ENCODE measurements at places on chromosomes 11 and 22.
A peak's percentile ranks its signal among the peaks of the same experiment; 100 is the strongest.

GRCh38 chr22:25903294-25903693, 161.3 kb downstream of the MYO18B start:
- DNase-seq: no peak

GRCh38 chr22:19904174-19904856, 37.3 kb upstream of the COMT start:
- DNase-seq: no peak

- DNase-seq: no peak
These were observed 9.4 kb downstream of the A4GALT start for GRCh38 chr22:42711281-42711731.

GRCh38 chr11:68193018-68193417, 20.1 kb downstream of the KMT5B start:
- DNase-seq: no peak

- DNase-seq: no peak
These were observed 20.0 kb upstream of the SMIM38 start for GRCh38 chr11:69135420-69136363.

GRCh38 chr11:66969584-66970225, 5.4 kb upstream of the C11orf86 start:
- DNase-seq: no peak

- no peak for DNase-seq
These were observed 78.6 kb upstream of the TP53AIP1 start for GRCh38 chr11:129021295-129021694.

- DNase-seq: no peak
These were observed 4.1 kb upstream of the RAB3IL1 start for GRCh38 chr11:61921446-61921845.

GRCh38 chr11:95794086-95794485, 3.8 kb downstream of the CEP57 start:
- DNase-seq: no peak

- DNase-seq: peak; percentile 37
These were observed 110.4 kb downstream of the RRAS2 start for GRCh38 chr11:14248580-14248981.

GRCh38 chr22:25780673-25781072, 38.7 kb downstream of the MYO18B start:
- no peak for DNase-seq

DNA sequence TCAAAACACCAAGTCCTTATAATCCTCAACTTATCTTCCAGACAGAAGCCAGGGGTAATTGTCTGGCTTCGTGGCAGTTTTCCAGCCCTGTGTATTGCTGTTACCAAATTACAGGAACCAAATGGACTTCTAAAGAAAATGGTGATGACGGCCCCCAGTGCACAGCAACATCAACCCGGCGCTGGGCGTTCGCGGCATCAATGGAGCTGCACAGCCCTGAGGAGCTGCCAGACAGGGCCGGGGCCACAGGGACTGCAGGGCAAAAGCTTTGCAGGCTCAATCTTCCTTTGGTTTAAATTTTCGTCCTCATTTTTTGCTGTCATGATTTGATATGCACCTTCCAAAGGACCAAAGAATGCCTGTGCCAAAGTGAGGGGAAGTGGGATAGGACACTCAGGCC, 292.5 kb downstream of the BRD1 start:
- no peak for DNase-seq

GRCh38 chr11:70888061-70888460, 364.3 kb downstream of the SHANK2 start:
- DNase-seq: no peak

DNA sequence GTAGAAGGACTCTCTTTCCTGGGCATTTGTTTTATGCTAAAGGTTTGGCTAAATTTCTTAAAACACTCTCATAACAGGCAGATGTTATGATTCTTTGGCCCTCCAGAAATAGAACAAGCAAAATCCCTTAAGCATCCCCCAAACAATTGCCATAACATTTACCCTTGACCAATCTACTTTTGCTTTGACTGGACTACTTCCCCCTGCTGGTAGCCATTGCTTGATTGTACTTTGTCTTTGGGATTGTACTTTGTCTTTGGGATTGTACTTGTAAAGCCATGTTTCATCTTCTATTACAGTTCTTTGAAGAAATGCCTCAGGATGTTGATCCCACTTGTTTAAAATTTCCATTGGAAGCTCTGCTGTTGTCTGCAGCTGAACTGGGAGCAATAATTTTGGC, 53.3 kb upstream of the GLYAT start:
- DNase-seq: no peak

DNA sequence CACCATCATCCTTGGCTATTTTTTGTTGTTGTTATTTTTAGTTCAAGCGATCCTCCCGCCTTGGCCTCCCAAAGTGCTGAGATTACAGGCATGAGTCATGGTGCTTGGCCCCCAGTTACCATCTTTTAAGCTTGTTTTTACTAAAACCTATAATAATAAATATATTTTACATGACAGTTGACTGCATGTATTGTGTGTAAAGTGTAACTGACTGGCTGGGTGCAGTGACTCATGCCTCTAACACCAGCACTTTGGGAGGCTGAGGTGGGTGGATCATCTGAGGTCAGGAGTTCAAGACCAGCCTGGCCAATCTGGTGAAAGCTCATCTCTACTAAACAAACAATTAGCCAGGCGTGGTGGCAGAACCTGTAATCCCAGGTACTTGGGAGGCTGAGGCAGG, 386.2 kb downstream of the TENM4 start:
- DNase-seq: no peak

DNA sequence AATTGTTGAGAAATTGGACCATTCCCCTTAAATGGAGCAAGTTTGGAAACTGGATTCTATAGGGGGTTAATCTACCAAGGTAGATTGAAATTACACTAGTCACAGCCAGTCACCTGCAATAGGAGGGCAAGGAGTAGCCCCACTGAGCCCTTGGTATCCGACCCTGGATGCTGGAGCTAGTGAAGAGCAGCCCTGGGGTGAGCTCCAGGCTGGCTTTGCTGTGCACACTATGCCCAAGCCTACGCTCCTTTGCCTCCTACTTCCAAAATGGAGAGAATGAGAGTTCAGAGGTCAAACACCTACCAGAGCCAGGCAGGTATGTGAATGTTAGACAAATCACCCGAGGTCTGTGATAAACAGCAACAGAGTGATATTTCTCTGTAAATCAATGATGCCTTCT, 23.7 kb downstream of the SNU13 start:
- no peak for DNase-seq

GRCh38 chr11:124729571-124729970, 10.2 kb upstream of the NRGN start:
- DNase-seq: no peak

Measured in CD4-positive, alpha-beta T cell (primary cell).